ENCODE measurements at places on chromosomes 13 and 19.

DNA sequence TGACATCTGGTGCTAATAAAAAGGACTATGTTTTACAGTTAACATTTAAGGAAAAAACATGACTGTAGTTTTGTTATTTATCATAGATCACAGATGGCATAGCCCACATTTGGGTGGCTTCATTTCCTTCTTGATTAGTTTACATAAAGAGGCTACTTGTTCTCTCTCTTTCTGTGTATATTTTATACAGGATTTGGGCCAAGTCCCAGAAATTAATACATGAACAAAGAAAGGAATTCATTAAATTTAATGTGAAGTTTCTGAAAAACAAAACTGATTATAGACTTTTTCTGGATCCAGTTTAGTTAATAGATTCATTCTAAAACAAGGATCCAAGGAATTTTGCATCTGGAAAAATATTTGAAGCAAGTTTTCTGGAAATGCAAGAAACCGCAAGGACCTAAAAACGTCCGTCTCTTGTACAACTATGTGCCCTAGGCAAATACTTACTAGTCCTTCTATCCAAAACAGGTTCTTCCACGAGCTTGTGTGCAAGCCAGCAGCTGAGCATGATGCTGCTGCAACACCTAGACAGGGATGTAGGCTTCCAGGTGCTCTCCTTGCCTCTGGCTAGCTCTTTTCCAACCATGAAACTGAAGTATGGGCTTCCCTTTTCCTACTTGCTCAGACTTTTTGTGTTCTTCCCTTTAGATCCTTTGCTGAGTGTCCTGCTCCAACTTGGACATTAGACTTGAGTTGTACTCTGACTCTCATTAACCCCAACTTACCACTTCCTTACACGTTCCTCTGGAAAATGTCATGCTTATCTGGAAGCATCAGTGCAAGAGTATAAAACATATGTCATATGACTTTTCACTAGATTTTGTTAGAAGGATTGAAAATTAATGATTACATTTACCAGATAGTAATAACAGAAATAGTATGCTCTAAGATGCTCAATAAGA is 161.5 kb upstream of the STARD13 start:
- no peak for DNase-seq

GRCh38 chr19:14467816-14468215 is 7.3 kb downstream of the PTGER1 start:
- DNase-seq, result no peak

GRCh38 chr19:1507763-1508506 is 4.9 kb downstream of the ADAMTSL5 start:
- peak; percentile 86 for DNase-seq

GRCh38 chr13:76016799-76017400 is 380.8 kb downstream of the LMO7 start:
- no peak for DNase-seq

DNA sequence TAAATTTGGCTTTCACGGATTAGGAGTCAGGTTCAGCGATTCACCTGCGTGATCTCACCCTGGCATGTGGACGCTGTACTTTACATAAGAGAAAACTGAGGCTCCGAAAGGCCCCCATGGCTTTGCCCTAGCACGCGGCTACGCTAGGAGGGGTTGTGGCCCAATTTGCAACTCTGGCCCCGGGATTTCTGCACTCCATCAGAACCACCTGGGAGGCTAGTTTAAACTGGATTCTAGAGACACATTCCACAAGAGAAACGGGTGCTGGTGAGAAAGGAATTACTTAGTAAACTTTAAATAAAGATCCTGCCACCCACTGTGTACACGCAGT is 6.2 kb downstream of the BCL3 start:
- DNase-seq, result no peak

DNA sequence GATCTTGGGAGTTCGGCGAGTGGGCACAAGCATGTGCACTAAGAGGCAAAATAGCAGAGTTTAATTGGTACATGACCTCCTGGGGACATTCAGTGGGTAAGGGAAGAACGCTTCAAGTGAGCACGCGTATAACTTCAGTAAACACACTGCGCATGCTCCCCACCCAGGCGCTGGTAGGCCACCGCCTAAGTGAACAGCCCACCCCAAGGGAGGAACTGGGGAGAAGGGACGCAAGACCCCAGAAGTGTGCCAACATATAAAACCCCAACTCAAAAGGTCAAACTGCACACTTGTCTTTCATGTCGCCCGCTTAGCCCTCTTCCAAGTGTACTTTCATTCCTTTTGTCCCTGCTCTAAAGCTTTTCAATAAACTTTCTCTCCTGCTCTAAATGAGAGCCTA is 10.5 kb upstream of the NTN5 start:
- peak; percentile 32 for DNase-seq

- no peak for DNase-seq
These were observed 260.8 kb downstream of the DNAJC15 start for GRCh38 chr13:43284162-43284561.

All from effector CD8-positive, alpha-beta T cell (primary cell).